Airway epithelial cell (primary cell): ENCODE measurements at places on chromosomes 5 and 9. TPM values are rescaled to one million over a fixed set of nuclear protein-coding genes. Genes with fewer than 3 reads are reported as not detected.

Gene SPINK4
- not detected in 2 replicates for total RNA-seq

Gene FREM1
- total RNA-seq, result 0.05 and 0.42 TPM in 2 replicates

Gene SLC45A2
- not detected in 2 replicates for total RNA-seq

Gene FAM153A
- not detected in 2 replicates for total RNA-seq

Gene SUSD1
- 3.1 and 5.9 TPM in 2 replicates for total RNA-seq

Gene OSMR
- total RNA-seq, result 14.5 and 27.4 TPM in 2 replicates

Gene AQP3
- 912 and 943 TPM in 2 replicates for total RNA-seq

Gene IL5
- not detected in 2 replicates for total RNA-seq

Gene GOLPH3
- 42.2 and 52.8 TPM in 2 replicates for total RNA-seq

Gene SLC6A3
- total RNA-seq, result not detected in 2 replicates
